ENCODE measurements at places on chromosomes 2 and 18. TPM values are rescaled to one million over a fixed set of nuclear protein-coding genes. Genes with fewer than 3 reads are reported as not detected.

GRCh38 chr2:27713201-27713600, 49.5 kb downstream of the SLC4A1AP start:
- DNase-seq = peak; percentile 18

Gene RBM43
- total RNA-seq = 3.9 TPM

Gene UPP2
- total RNA-seq = not detected

DNA sequence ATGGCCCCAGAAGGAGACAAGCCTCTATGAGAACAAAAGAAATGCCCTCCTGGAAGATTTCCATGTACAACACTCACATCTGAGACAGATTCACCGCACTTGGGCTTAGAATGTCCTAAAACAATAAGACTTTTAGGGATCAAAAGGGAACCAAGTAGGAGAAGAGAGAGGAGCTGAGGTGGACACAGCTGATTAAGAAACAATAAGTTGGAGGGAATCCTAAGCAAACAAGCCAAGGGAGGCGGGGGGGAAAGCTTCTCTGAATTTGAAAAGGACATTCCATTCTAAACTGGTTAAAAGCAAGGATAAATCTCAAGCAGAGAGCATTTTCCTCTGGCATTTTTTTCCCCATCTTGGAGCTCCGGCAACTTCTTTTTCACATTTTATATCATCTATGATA, 9.9 kb downstream of the ACVR1 start:
- DNase-seq = no peak

GRCh38 chr18:3593381-3593903, 143.5 kb downstream of the TGIF1 start:
- no peak for DNase-seq

DNA sequence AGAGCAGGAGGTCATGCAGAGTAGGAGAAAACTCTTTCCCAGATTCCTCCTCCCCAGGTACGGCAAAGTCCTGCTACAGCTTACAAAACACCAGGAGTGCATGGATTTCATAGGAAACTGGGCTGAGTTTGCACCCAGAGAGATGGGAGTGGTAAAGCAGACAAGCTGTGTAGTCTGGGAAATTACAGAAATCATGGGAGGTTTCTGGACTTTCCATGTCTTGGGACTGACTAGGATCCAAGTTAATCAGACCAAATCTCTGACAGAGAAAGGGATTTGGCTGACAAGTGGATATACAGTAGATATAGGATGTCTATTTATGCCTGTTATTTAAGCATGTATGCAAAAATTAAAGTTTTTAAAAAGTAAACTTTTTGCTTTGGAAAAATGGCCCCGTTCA, 205.4 kb upstream of the ACVR2A start:
- DNase-seq = no peak

Gene GPAT2
- total RNA-seq = 0.38 TPM

DNA sequence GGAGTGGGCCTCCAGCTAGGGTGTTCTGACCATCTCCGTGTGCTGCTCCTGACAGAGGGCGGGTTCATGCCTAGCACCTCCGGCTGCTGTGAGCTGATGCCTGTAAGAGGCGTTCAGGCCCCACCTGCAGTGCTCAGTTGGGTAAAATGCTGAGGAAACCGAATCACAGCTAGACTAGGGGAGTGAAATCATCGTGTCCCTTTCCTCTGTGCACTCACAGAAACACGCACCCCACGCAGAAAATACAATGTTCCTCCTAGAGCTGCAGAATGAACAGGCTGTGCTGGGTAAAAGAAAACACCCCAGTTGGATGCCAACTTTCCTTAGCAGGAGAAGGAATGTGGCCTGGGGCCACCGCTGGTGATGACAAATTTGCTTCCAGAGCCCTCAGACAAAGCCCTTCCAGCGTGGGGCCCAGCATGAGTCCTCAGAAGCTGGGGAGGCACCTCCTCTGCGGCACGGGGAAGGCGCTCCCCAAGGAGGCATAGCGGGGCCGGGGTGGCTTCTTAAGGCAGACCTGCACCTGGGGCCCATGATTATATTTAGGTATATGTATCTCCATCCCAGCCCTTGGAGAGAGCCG, 16.3 kb upstream of the ARHGEF4 start:
- no peak for DNase-seq

GRCh38 chr2:109410039-109410815, 203.5 kb downstream of the SEPTIN10 start:
- DNase-seq = no peak

DNA sequence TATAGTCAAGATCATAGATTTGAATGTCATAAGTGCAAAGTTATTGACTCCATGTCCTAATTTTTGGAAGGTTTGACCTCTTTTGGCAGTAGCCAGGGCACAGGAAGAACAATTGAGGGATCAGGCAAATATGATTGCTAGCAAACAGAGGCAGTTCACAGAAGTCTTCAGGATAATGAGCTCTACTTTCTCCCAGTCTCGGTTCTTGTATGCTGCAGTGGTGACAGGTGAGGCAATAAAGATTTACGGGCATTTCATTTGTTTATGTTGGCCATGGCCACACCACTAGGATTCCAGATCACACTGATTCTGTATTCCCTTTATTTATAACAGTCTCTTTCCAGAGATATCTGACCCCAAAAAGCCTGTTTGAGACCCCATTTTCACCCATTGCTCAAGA, 137.5 kb downstream of the UBR3 start:
- DNase-seq = no peak

DNA sequence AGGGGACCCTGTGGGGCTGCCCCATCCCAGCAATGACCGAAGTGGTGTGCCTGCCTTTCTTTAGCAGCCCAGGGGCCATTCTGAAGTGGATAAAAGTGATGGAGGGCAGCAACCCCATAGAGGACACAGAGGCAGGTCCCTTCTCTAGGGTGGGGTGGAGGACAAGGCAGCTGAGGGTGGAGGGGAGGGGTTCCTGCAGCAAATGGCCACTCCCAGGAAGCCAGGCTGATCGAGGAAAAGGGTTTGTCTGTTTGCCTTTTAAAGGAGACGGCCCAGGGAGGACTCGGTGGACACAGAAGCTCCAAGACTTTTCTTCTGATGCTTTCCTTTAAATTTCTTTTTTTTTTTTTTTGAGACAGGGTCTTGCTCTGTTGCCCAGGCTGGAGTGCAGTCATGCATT, 272.8 kb downstream of the TWIST2 start:
- DNase-seq = no peak

Gene GCG
- not detected for total RNA-seq

Gene PRKAG3
- total RNA-seq = 0.32 TPM

- DNase-seq = no peak
These were observed 14.5 kb upstream of the LPIN2 start for GRCh38 chr18:3027370-3027891.

Gene FBXO15
- total RNA-seq = not detected

DNA sequence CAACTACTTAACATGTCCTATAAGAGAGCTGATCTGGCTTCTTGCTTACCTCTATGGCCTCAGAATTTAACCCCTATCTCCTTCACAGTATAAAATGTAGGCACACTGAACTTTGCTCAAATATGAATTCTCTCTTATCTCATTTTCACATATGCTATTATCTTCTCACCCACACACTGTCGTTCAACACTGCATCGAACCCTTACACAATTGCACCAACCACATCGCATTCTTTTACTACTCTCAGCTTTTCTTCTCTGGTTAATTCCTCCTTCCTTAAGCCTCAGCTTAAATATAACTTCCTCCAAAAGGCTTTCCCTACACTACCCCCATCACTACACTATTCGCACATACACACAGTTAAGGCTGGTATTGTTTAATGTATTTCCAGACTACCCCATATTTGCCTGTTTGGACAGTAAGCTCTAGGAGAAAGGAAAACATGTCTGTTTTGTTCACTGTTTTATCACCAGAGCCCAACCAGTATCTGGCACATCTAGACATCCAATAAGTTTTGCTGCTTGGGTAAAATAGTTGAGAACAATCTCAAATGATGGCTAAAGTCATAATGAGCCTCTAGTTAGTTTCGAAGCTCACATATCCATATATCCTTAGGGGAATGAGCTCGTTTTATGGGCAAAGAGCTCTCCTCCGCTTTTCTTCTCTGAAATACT, 47.7 kb downstream of the HIBCH start:
- no peak for DNase-seq

Measured in lower leg skin (tissue), 4 donors.